PC-9 (cell line): ENCODE measurements at places on chromosomes 2 and 18.
A peak's percentile ranks its signal among the peaks of the same experiment; 100 is the strongest.

- DNase-seq = no peak
Observed at GRCh38 chr18:46641917-46642316, 15.1 kb downstream of the LOXHD1 start.

DNA sequence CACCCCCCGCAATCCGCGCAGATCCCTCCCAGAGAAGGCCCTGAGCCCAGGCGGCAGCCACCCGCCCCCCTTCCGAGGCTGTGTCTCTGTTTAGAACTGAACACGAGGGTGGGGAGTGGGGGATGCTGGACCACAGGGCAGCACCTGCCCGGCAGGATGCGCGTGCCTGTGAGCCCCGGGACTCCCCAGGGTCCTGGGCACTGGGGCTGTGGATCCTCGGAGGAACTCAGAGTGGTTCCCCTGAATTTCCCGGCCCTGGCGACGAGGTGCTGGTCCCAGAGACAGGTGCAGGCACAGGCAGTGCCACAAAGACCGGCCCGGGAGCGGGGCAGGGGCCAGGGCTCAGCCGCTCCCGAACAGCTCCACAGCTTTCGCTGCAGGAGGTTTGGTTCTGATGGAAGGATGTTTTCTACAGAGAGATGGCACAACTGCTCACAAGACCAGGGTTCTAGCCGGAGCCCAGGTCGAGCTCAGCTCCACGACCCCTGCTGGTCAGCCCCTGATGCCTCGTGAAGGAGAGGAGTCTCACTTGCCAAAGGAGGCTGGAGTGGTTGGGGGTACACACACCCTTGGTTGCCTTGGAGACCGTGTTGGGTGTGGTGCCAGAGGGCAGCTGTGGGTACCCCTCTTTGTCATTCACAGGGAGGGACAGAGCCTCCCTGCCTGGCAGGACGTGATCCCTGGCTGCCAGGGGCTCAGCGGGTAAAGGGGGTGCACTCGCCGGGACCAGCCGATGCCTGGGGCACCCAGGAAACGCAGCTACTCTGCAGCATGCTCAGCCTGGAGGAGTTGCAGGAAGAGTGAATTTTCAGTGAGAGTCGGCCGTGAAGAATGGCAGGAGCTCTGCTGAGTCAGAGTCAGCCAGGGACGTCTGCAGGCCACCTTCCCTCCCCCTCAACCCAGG lies 4.4 kb upstream of the NEU4 start:
- no peak for DNase-seq

GRCh38 chr2:11303290-11304013 lies 41.0 kb downstream of the ROCK2 start:
- DNase-seq = no peak

- DNase-seq = no peak
Observed at GRCh38 chr2:20666005-20666303, 990 bp upstream of the GDF7 start.

- no peak for DNase-seq
Observed at GRCh38 chr2:19855542-19856431, 46.0 kb downstream of the TTC32 start.

GRCh38 chr2:10919410-10919770 lies 7.7 kb downstream of the KCNF1 start:
- DNase-seq = no peak

DNA sequence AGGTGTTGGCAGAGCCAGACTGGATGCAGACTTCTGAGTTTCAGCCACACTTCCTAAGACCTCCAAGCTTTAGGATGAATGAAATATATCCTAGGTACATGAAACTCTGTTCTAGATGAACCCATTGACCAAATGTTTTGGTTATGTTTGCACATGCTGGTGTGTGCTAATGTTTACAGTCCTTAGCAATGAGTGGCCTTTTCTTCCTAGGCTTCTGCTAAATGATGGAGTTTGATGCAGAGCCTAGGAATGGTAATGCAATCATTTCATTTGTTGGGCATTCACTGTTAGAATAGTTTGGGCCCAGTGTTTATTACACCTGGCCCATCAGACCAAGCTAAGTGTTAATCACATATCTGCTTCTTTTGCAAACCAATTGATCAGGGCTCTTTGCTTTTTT lies 464.7 kb downstream of the MEIS1 start:
- no peak for DNase-seq

DNA sequence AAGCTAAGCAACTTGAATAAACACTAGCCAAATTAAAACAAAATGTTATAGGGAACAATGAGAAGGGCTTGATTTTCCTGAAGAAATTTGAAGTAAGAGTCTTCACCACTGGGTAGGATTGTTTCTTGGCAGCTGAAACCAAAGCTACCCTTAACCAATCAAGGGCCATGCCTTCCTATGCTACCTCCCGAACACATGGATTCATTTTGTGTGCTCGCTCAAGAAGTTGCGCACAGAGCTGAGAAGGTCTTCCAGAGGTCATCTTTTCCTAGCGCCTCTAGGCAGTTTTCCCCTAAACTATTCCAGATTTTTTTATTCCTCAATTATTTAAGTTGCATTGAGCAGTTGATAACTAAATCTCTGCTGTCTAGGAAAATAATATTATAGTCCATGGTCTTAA lies 264.6 kb downstream of the RBM43 start:
- no peak for DNase-seq

GRCh38 chr2:8416849-8417832 lies 264.7 kb upstream of the ID2 start:
- DNase-seq = no peak

DNA sequence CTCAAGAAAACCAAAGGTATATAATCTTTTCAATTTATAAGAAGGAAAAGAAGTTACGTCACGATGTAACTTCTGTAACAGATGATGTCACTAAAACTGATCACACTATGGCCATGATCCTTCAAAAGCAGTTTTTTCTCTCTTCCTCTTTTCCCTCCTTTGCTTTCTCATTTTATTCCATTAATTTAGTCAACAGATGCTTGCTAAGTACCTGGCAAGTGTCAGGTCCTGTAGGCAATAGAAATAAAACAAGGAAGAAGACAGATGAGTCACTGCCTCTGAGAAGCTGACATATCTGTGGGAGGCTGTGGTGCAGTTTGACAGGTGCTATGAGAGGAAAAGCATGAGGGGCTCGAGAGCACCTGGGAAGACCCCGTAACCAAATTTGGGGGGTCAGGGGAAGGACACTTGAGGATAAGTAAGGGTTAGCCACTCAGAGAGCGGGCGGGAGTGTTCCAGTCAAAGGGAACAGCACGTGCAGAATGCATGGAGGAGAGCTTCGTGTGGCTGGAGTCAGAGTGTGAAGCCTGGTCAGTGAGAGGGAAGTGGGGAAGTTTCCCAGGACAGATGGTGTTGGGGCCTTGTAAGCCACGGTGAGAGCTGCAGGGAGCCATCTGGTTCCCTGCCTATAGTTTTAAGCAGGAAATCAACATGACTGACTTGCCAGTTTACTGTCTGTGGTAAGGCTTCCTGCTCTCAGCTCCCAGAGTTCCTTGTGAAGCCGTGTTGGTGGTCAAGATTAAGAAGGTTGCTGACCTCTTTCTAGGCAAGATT lies 198.8 kb upstream of the FOSL2 start:
- DNase-seq = no peak

- no peak for DNase-seq
Observed at GRCh38 chr2:201018636-201019035, 52.8 kb downstream of the HYCC2 start.

DNA sequence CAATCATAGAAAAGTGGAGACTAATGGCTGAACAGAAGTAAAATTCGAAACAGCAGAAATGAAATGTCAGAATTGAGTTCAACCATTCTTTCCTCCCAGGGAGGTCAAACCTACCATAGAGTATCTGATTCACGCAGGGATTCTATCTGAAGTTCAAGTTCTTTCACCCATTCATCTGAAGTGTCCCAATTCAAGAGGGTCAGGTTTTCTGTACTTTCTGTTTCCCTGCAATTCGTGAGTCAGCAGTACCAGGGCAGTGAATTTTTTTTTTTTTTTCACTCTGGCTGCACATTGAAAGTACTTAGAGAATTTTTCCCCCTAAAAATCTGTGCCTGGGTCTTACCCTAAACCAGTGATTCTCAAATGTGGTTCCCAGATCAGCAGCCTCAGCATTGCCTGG lies 40.9 kb upstream of the CCDC88A start:
- DNase-seq = peak; percentile 8

GRCh38 chr2:219254590-219255201 lies 978 bp upstream of the TUBA4A start:
- no peak for DNase-seq

GRCh38 chr2:241308267-241308666 lies 7.2 kb downstream of the HDLBP start:
- no peak for DNase-seq

- no peak for DNase-seq
Observed at GRCh38 chr2:18889565-18890332, 300.4 kb upstream of the NT5C1B start.

GRCh38 chr2:57990118-57990725 lies 56.4 kb upstream of the VRK2 start:
- no peak for DNase-seq

GRCh38 chr18:5197032-5197434 lies at the start of gene AKAIN1:
Gene AKAIN1 (minus strand): TSS chr18:5197257. CDS start chr18:5197053, 204 bp downstream.
- DNase-seq = no peak

DNA sequence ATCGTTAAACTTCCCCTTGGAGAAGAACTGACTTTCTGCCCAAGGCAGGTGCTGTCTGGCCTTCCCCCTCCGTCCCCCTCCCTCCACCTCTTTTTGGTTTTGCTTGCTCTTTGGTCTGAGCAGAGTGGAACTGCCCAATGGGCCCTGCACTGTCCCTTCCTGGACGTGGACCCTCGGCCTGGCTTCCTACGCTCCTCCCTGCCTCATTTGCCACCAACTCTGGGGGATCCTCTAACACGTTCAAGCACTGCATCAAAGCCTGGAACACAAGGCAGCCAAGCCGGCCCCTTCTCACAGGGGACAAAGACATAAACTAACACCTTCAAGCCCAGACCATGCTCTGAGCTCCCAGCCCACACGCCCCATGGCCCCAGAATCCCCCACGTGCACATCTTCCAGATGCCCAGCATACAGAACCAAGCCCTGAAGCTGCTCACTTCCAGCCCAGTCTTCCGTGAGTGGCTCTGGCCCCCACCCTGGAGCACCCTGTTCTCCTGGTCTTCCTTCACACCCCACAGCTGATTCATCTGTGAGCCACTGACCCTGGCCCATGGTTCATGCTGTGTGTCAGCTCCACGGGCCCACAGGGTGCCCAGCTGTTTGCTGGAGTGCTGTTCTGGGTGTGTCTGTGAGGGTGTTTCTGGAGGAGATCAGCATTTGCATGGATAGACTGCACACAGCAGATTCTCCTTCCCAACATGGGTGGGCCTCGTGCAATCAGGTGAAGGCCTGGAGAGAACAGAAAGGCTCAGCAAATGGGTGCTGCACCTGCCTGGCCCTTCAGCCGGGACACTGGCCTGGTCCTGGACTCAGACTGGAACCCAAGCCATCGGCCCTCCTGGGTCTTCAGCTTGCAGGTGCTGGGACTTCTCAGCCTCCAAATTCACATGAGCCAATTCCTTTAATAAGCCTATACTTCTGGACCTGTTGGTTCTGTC lies 247.1 kb upstream of the SALL3 start:
- no peak for DNase-seq

DNA sequence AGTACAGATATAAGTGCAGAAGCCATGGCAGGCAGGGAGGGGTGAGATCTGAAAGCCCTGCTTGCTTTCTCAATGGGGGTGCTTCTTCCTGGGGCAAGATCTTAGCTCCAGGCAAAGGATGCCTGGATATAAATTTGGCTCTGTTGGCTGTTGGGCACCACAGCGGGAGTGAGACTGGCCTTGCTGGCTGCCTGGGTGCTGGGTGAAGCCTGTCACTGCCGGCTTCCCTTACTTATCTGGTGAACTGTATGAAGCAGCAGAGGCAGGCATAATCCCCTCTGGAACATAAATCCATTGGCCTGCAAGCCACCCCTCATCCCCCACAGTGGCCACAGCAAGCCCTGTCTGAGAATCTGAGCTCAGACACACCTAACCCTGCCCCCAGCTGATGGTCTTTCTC lies 27.4 kb upstream of the SP140L start:
- DNase-seq = no peak

DNA sequence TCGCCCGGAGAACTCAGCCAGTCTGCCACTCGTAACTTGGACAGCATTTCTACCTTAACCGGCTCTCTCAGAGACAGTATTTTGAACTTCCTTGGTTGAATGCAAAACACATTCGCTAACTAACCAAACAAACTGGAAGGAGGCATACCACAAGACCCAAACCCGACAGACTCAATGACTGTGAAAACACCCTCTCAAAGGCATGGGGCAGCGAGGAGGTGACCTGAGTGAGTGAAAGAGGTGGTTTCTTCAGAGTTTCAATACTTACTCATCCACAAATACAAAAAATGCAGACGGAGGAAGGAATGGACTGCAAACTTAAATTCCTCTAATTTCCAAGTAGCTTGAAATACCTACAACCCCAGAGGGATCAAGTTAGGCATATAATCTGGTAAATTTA lies 132.9 kb downstream of the GAREM1 start:
- no peak for DNase-seq

- DNase-seq = no peak
Observed at GRCh38 chr2:37843556-37843955, 81.5 kb upstream of the RMDN2 start.
